ENCODE measurements at places on chromosomes 6 and 20.

- peaks cover 56% of the 10 kb centered on the region for H3K4me1 ChIP-seq
- no peak for DNase-seq
- peak overlapping the region; percentile 100 for H3K27ac ChIP-seq
- no peaks in the 10 kb centered on the region for H3K27me3 ChIP-seq
Observed at GRCh38 chr6:32436186-32436585, 3.5 kb upstream of the HLA-DRA start.

DNA sequence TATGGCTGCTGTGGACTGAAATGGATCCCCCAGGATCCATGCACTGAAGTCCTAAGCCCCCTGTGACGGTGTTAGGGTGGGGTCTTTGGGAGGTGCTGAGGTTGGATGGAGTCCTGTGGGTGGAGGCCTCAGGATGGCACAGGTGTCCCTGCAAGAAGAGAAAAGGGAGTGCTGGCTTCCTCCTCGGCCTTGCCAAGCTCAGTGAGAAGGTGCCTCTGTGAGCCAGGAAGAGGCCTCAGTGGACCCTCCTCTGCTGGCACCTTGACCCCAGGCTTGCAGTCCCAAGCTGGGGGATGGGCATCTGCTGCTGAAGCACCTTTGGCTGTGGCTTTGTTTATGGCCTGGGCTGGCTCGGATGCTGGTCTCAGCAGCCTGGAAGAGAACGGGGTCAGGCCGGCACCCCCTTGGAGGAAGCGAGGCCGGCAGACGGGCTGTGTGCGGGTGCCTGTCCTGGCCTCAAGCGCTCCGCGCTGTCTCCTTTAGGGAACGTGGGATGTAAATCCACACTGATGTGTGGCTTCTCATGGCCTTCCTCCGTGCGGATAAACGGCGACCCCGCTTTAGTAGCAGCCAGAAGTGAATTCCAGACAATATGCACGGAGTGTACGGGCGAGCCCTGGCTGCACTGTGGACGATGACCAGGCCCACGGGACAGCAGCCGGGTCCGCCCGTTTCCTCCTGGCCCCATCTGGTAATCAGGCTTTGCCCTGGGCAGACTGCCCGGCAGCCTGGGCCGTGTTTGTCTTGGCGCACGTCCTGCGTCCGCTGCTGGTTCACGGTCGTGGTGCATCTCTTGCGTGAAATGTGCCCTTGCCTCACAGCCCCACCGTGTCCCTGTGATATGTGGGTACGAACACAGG lies 182.6 kb downstream of the ERMARD start:
- no peak overlapping the region for H3K4me3 ChIP-seq
- H3K4me1 ChIP-seq: no peaks in the 10 kb centered on the region
- H3K27me3 ChIP-seq: peaks cover 13% of the 10 kb centered on the region
- H3K36me3 ChIP-seq: no peaks in the 10 kb centered on the region

GRCh38 chr20:61303675-61304074 lies 51.6 kb downstream of the CDH4 start:
- no peaks in the 10 kb centered on the region for H3K27me3 ChIP-seq
- DNase-seq: no peak
- H3K4me3 ChIP-seq: no peak overlapping the region
- no peaks in the 10 kb centered on the region for H3K36me3 ChIP-seq
- no peak overlapping the region for H3K27ac ChIP-seq
- no peaks in the 10 kb centered on the region for H3K4me1 ChIP-seq

- H3K27me3 ChIP-seq: no peaks in the 10 kb centered on the region
- no peak for DNase-seq
- H3K4me1 ChIP-seq: peaks cover 27% of the 10 kb centered on the region
- peak overlapping the region; percentile 88 for H3K27ac ChIP-seq
- H3K36me3 ChIP-seq: no peaks in the 10 kb centered on the region
Observed at GRCh38 chr6:13396241-13396792, 68.0 kb upstream of the TBC1D7 start.

DNA sequence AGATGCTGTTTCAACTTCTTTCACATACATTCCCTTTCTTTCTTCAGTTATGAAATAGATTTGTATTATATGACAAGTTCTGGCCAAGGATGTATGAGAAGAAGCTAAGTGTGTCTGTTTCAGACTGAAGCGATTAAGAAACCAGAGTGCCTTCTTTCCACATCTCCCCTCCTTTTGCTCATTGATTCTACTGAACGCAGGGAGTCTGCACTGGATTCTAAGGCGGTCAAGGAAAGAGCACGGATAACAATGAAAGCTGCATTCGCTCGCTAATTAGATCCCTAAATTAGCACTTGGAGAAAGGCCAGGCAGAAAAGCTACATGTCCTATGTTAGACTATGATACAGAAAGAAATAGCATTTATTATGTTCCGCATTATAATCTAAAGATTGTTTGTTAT lies 267.7 kb downstream of the HAO1 start:
- no peak overlapping the region for H3K4me3 ChIP-seq
- no peaks in the 10 kb centered on the region for H3K4me1 ChIP-seq

GRCh38 chr6:49462599-49462926 lies 490 bp downstream of the MMUT start:
- H3K27ac ChIP-seq: peak overlapping the region; percentile 96
- peaks cover 2% of the 10 kb centered on the region for H3K36me3 ChIP-seq
- DNase-seq: no peak
- peaks cover 21% of the 10 kb centered on the region for H3K4me1 ChIP-seq
- no peaks in the 10 kb centered on the region for H3K27me3 ChIP-seq

- no peak overlapping the region for H3K27ac ChIP-seq
- H3K4me3 ChIP-seq: no peak overlapping the region
- no peaks in the 10 kb centered on the region for H3K27me3 ChIP-seq
- H3K4me1 ChIP-seq: peaks cover 45% of the 10 kb centered on the region
- H3K36me3 ChIP-seq: peaks cover 7% of the 10 kb centered on the region
Observed at GRCh38 chr20:16058268-16058667, 515.0 kb downstream of the KIF16B start.

DNA sequence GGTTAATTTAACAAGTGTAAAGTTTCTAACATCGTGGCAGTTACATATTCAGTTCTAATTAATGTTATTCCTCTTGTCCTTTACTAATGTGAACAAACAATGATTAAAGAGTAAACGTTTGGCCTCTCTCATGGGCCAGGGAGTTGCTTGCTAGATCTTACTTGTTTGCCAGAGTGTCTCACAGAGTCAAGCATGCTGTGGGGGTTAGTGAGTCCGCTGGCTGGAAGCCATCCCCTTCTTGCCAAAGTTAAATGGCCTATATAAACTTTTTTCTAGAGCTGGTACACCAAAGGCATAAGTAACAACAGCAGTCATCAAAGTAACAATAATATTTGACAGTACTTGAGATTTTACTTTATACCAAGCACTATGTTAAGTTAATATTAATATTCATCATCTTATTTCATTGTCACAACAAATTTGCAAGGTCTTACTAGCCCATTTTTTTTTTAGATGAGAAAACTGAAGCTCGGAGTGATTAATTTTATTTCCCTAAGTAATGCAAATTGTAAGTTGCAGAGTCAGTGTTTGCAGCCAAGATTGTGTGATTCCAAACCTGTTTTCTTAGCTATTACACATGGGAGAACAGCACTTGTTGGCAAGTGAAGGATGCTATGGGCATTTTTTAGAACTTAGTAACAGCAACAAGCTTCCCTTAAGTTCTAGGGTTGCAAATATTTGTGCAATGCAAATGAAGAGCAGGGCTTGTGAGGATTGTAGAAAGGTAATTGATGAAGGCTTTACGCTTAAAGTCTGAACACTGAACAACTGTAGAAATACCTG lies 224.5 kb downstream of the RFPL4B start:
- no peak overlapping the region for H3K4me3 ChIP-seq
- no peaks in the 10 kb centered on the region for H3K36me3 ChIP-seq
- no peak for DNase-seq

GRCh38 chr20:3297079-3297378 lies 58.0 kb upstream of the SLC4A11 start:
- no peak overlapping the region for H3K27ac ChIP-seq
- no peak for DNase-seq
- peaks cover 9% of the 10 kb centered on the region for H3K36me3 ChIP-seq
- no peak overlapping the region for H3K4me3 ChIP-seq
- no peaks in the 10 kb centered on the region for H3K4me1 ChIP-seq
- no peaks in the 10 kb centered on the region for H3K27me3 ChIP-seq

- H3K4me3 ChIP-seq: no peak overlapping the region
- no peak overlapping the region for H3K27ac ChIP-seq
- H3K4me1 ChIP-seq: no peaks in the 10 kb centered on the region
- no peaks in the 10 kb centered on the region for H3K36me3 ChIP-seq
- DNase-seq: no peak
- H3K27me3 ChIP-seq: peaks cover 12% of the 10 kb centered on the region
Observed at GRCh38 chr6:8157839-8158238, 55.5 kb upstream of the EEF1E1 start.

GRCh38 chr6:32968093-32968866 lies at the start of gene BRD2:
TSS of gene BRD2 (plus strand) at chr6:32968594. CDS start at chr6:32972899, 4,305 bp downstream.
- peak within 1 kb of the TSS; percentile 100 for H3K27ac ChIP-seq
- peaks cover 51% of the 10 kb centered on the region for H3K4me1 ChIP-seq
- H3K36me3 ChIP-seq: peaks cover 63% of the 10 kb centered on the region
- DNase-seq: peak; percentile 95
- H3K4me3 ChIP-seq: peak within 1 kb of the TSS; percentile 97

DNA sequence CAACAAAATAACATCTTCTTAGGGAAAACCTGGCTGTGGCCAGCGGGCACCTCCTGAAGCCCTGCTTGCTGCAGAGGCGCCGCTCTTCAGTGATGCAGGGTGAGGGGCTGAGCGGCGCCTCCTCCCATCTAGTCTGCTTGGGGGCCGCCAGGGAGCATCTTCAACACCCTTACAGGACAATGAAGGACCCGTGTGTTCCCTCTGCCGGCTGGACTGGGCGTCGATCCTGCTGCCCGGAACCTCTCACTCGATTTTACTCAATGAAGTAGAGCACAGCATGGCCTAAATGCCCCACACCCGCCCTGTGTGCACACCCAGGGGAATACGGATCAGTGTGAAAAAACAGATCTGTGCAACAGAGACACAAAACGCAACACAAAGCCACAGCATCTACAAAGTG lies 28.5 kb upstream of the MPC1 start:
- H3K4me1 ChIP-seq: peaks cover 10% of the 10 kb centered on the region
- H3K4me3 ChIP-seq: no peak overlapping the region
- DNase-seq: no peak
- peaks cover 25% of the 10 kb centered on the region for H3K36me3 ChIP-seq

DNA sequence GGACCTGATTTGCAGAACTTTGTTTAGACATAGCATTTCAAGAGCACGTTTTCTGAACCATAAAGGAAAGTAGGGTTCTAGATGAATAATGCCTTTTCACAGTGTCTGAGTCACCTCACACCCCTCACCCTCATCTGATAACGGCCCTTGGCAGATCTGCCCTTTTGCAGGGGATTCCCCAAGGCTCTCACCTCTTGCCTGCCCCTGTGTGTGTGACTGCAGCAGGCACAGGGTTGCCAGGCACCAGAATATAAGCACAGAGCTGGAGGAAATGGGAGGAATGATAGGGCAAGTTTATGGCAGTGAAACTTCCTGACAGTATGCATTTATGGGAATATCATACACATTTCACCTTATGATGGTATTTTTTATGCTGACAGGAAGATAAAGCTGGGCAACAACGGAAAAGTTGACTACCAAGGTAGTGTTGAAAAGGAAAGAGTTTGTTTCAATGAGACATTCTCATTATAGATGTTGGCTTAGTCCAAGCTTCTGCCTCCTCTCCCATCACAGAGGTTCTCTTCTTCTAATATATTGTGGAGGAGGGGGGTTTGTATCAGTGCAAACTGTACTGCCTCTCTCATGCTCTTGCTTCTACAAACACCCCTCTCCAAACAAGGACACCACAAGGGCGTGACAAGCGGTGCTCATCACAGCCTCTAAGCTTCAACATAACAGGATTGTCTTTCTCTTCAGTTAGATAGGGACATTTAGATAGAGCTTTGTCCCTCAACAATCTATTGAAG lies 101.5 kb upstream of the BACH2 start:
- no peaks in the 10 kb centered on the region for H3K36me3 ChIP-seq
- peaks cover 65% of the 10 kb centered on the region for H3K4me1 ChIP-seq
- peak overlapping the region; percentile 80 for H3K27ac ChIP-seq

- H3K36me3 ChIP-seq: no peaks in the 10 kb centered on the region
- H3K27me3 ChIP-seq: no peaks in the 10 kb centered on the region
- no peak for DNase-seq
- H3K4me1 ChIP-seq: no peaks in the 10 kb centered on the region
- no peak overlapping the region for H3K27ac ChIP-seq
Observed at GRCh38 chr20:12860619-12861247, 148.0 kb upstream of the SPTLC3 start.

DNA sequence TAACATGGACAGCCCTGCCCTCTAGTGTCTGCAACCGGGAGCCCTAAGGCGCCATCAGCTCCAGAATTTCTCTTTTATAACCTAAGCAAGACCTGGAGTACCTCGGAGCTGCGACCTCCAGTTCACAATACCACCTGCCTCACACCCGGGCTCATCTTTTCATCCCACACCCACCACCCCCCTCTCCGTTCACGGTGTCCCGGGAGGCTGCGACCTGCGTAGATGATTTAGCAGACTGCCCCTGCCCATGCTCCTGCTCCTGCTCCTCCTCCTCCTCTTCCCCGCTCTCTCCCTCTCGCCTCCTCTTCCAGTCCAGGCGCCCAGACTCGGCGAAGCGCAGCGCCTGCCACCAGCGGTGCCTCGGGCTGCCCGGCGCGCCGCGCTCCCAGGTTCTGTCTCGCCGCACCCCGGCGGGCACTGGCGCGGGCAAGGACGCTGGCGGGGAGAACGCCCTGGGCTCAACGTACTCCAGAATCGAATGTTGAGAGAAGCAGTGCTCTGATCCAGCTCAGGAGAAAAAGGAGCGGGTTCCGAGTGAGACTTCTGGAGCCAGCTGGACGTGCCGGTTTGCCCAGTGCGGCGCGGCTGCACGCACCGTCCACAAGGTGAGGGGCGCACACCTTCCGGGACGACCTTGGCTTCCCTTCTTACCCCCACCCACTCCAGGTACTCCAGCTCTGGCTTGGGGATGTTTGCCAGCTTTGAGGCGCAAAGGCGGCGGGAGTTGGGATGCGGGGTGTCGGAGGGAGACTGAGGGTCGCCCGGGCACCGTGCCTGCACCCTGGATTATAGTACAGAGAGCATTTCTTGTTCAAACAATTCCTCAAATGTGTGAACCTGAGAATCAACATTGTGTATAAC lies at the start of gene HTR1E:
HTR1E (plus strand) TSS at position 310 of the 861 bp plus-strand sequence. CDS start 77,807 bp downstream, outside the sequence.
- peak within 1 kb of the TSS; percentile 64 for H3K4me3 ChIP-seq
- peaks cover 53% of the 10 kb centered on the region for H3K27me3 ChIP-seq
- peak within 1 kb of the TSS; percentile 76 for H3K27ac ChIP-seq
- H3K36me3 ChIP-seq: no peaks in the 10 kb centered on the region
- H3K4me1 ChIP-seq: peaks cover 14% of the 10 kb centered on the region

DNA sequence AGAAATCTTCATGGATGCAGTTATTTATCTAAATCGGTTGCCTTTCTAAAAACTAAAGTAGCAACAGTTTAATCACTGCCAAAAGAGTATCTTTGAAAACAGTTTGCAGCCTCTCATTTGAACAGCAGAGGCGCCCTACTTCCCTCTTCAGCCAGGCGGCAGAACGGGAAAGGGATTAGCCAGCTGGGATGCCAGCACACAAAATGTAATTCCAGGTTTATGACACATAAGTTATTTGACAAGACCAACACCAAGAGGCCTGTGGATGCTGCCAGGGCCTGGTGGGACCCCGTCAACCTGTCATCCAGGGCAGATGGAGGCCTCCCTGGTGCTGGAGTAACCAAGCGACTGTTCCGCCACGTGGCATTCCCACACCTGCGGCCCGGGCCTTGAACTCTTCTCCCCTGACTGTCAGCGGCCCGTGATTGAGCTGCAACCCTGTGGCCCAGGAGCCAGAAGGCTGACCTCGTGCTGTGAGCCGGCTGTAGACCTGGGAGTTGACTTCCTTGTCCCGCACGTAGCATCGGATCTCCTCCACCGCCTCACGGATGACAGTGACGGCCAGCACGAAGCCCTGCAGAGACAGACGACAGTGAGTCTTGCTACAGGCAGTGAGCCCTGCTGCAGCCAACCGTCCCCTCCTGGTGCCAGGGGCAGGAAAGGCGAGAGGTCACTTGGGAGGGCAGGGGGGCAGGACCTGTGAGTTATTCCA lies 55.5 kb downstream of the ATP9A start:
- no peak overlapping the region for H3K4me3 ChIP-seq
- H3K36me3 ChIP-seq: no peaks in the 10 kb centered on the region
- peaks cover 13% of the 10 kb centered on the region for H3K27me3 ChIP-seq
- no peak for DNase-seq
- H3K27ac ChIP-seq: no peak overlapping the region

Data from stimulated activated naive B cell treated with anti-CD40 and anti-IgM and Interleukin-4, amounts not matched to agents 10 μg/mL and 1 μg/mL and 100 μg/mL, for 72 hours (primary cell).